ENCODE measurements at places on chromosomes 1 and 21. TPM values are rescaled to one million over a fixed set of nuclear protein-coding genes. Genes with fewer than 3 reads are reported as not detected.

The RPE65 gene
- not detected for total RNA-seq

The OLFML2B gene
- total RNA-seq, result 16.8 TPM

The TMEM240 gene
- 5.6 TPM for total RNA-seq

The GBP7 gene
- total RNA-seq, result not detected

The PAQR6 gene
- 0.12 TPM for total RNA-seq

Measured in smooth muscle cell of the coronary artery (primary cell).